Stimulated activated CD4-positive, alpha-beta T cell treated with anti-CD3 and anti-CD28 coated beads, TNF-alpha, amount 100 ng/mL, for 24 hours (primary cell): ENCODE measurements at places on chromosomes 7 and 10.
A peak's percentile ranks its signal among the peaks of the same experiment; 100 is the strongest.

DNA sequence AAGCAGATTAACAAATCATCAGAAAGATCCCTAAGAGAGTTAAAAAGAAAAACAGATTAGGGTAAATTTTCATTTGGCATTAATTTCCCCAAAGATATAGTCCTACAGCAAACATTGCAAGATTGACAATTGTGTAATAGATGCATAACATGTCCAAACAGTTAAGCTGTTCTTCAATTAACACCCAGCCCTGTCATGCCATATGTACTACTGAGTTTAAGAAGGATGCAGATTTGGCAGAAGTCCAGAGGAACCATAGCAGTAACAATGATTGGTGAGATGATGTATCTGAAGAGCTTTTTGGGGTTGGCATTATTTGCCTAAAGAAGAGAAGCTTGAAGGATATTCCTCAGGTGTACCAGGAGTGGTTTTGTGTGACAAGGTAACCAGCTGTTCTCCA is 287.6 kb downstream of the LRMDA start:
- no peak for DNase-seq

GRCh38 chr10:78177491-78178185 is 144.0 kb downstream of the RPS24 start:
- no peak for DNase-seq

DNA sequence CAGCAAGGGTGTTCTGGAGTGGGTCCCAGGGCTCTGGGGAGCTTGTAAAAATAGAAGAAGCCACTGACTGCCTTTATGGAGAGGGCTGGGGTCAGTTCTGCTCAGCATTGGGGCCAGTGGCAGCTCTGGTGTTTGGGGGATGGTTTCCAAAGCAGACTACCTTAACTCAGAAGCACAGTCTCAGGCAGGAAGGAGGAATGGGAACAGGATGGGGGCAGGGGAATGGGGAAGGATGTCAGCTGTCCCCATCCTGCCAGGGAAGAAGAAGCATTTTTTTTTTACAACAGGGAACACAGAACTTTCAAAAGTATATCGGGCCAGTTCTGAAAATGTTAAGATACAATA is 28.8 kb downstream of the TSPAN15 start:
- no peak for DNase-seq

- DNase-seq = no peak
These were observed 8.0 kb downstream of the FRMPD2 start for GRCh38 chr10:48266528-48266927.

GRCh38 chr7:132125096-132125495 is 451.2 kb downstream of the PLXNA4 start:
- no peak for DNase-seq

- no peak for DNase-seq
These were observed 221.5 kb upstream of the GHITM start for GRCh38 chr10:83917537-83918506.

DNA sequence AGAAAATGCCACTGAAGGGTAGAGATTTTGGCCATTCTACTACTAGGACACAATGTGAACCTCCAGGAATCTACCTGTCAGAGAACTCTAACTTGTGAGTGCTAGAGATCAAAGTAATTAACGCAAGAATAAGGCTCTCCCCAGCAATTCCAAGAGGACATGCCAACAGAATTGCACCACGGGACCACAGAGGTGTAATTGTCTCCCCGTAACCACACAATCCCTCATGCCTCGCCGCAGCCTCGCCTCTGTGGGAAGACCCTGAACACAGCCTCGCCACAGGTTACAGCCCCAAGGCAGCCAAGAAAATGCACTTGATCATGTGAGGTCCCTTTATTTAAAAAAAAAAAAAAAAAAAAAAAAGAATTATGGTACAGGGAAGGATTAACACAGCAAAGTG is 29.5 kb downstream of the CDCA7L start:
- DNase-seq = no peak

DNA sequence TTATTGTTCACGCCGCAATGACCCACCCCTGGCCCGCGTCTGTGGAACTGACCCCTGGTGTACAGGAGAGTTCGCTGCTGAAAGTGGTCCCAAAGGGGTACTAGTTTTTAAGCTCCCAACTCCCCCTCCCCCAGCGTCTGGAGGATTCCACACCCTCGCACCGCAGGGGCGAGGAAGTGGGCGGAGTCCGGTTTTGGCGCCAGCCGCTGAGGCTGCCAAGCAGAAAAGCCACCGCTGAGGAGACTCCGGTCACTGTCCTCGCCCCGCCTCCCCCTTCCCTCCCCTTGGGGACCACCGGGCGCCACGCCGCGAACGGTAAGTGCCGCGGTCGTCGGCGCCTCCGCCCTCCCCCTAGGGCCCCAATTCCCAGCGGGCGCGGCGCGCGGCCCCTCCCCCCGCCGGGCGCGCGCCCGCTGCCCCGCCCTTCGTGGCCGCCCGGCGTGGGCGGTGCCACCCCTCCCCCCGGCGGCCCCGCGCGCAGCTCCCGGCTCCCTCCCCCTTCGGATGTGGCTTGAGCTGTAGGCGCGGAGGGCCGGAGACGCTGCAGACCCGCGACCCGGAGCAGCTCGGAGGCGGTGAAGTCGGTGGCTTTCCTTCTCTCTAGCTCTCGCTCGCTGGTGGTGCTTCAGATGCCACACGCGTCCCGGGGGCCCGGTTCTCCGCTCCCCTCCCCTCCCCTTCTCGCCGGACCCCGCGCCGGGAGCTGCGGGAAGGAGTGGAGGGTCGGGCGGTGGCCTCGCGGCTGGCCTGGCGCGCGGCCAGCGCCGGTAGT is at the start of gene CBX3:
Gene CBX3 (plus strand): TSS at position 499 of the 772 bp plus-strand sequence. CDS start 1,254 bp downstream, outside the sequence.
- peak; percentile 78 for DNase-seq

GRCh38 chr10:54940418-54940817 is 139.4 kb upstream of the PCDH15 start:
- no peak for DNase-seq

GRCh38 chr7:45680776-45681175 is 106.6 kb downstream of the ADCY1 start:
- DNase-seq = no peak

DNA sequence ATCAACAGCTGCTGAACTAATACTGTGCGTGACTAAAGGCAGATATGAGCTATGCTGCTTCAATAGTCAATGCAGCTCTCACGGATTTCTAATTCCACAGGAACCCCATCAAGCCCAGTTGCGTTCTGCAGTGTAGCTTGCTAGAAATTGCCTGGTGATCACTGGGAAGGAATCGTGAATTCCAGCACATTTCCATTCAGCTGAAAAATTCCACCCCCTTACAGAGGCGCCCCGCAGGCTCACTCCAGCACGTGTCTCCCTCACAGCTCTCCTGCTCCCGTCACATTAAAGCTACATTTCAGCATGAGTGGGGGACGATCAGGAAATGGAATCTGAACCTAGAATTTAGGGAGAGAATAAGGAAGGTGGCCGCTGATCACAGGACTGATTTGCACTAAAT is 534.8 kb downstream of the TCERG1L start:
- no peak for DNase-seq
